ENCODE measurements at places on chromosomes 3 and 15.

GRCh38 chr3:3804560-3804959, 5.3 kb downstream of the LRRN1 start:
- H3K36me3 ChIP-seq = no peaks in the 10 kb centered on the region
- H3K27ac ChIP-seq = no peak overlapping the region
- DNase-seq = no peak
- no peak overlapping the region for H3K4me3 ChIP-seq

GRCh38 chr3:83890039-83890762, 1068.6 kb upstream of the CADM2 start:
- no peaks in the 10 kb centered on the region for H3K4me1 ChIP-seq
- H3K27me3 ChIP-seq = no peaks in the 10 kb centered on the region
- H3K27ac ChIP-seq = no peak overlapping the region
- DNase-seq = no peak
- no peaks in the 10 kb centered on the region for H3K36me3 ChIP-seq

DNA sequence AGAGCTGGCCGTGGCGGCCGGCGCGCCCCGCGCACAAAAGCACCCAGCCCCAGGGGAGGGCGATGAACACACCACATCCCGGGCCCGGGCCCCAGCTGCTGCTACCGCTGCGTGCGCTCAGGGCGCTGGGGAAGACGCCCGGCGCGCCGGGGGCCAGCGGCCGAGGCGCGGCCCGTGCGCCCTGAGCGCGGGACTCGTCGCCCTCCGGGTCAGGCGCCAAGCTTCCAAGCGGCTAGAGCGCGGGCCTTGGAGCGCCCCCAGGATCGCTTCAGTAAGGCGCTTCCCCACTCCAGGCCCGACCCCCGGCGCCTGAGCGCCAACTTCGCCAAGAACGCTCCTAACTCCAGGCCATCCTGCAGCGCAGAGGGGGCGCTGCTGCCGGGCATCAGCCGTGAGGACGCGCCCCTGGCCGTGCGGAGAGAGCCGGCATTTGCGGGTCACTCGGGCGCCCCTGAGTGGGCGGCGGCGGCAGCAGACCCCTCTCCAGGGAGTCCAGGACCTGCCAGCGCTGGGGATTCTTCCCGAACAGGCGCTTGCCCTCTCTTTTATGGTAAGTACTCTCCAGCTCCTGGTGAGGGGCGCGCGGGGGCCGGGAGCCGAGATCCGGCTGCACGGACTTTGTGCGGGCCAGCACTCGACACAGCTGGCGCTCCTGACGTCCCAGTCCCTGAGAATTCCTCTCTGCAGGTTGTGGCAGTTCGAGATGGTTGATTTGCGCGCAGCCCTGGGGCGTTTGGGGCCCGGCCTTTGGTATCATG, 475 bp downstream of the SPSB4 start:
- no peaks in the 10 kb centered on the region for H3K36me3 ChIP-seq
- H3K4me1 ChIP-seq = peaks cover 22% of the 10 kb centered on the region
- H3K27ac ChIP-seq = no peak overlapping the region
- DNase-seq = peak; percentile 27
- H3K27me3 ChIP-seq = peaks cover 30% of the 10 kb centered on the region

GRCh38 chr3:59247402-59247841, 197.6 kb upstream of the CFAP20DC start:
- no peak for DNase-seq
- H3K4me3 ChIP-seq = no peak overlapping the region
- H3K36me3 ChIP-seq = no peaks in the 10 kb centered on the region
- H3K27me3 ChIP-seq = no peaks in the 10 kb centered on the region
- H3K4me1 ChIP-seq = no peaks in the 10 kb centered on the region
- H3K27ac ChIP-seq = no peak overlapping the region

GRCh38 chr3:150149651-150150051, 179.0 kb upstream of the PFN2 start:
- H3K4me1 ChIP-seq = peaks cover 15% of the 10 kb centered on the region
- H3K27me3 ChIP-seq = no peaks in the 10 kb centered on the region
- H3K4me3 ChIP-seq = no peak overlapping the region
- H3K27ac ChIP-seq = no peak overlapping the region
- DNase-seq = no peak
- no peaks in the 10 kb centered on the region for H3K36me3 ChIP-seq

All from common myeloid progenitor, CD34-positive (primary cell).